ENCODE measurements at places on chromosomes 1 and 21. TPM values are rescaled to one million over a fixed set of nuclear protein-coding genes. Genes with fewer than 3 reads are reported as not detected.

Gene VCAM1
- 4.4 TPM for total RNA-seq

Gene NSL1
- 73.8 TPM for total RNA-seq

Gene GLIS1
- total RNA-seq = not detected

Gene PTPN7
- total RNA-seq = not detected

Gene PIGR
- 2.1 TPM for total RNA-seq

Gene LINGO4
- not detected for total RNA-seq

Gene MRPS21
- total RNA-seq = 59.3 TPM

Gene KRTAP11-1
- not detected for total RNA-seq

Gene OR2G6
- total RNA-seq = not detected

Gene UBL4B
- not detected for total RNA-seq

Gene PKLR
- total RNA-seq = not detected

Gene C1orf94
- total RNA-seq = not detected

Gene DNM3
- total RNA-seq = 49.2 TPM

Gene SPRR2A
- not detected for total RNA-seq

Gene HAO2
- not detected for total RNA-seq

Gene RAD54L
- total RNA-seq = not detected

Gene TMEM269
- not detected for total RNA-seq

Gene HNRNPCL4
- total RNA-seq = not detected

Gene FAAH
- total RNA-seq = 13.8 TPM

Gene FBXO42
- total RNA-seq = 24.3 TPM

Gene SMIM1
- total RNA-seq = 15.4 TPM

Gene CNR2
- 0.14 TPM for total RNA-seq

Gene CD5L
- total RNA-seq = not detected

Gene EFNA4
- not detected for total RNA-seq

Gene NMNAT2
- total RNA-seq = 2.8 TPM

Gene GGPS1
- total RNA-seq = 40.2 TPM

Gene ARTN
- not detected for total RNA-seq

Gene CRP
- total RNA-seq = not detected

Gene BTBD19
- total RNA-seq = 3.8 TPM

Gene ALPL
- total RNA-seq = 2.8 TPM

Gene GBP5
- total RNA-seq = 1.6 TPM

Gene FCRL2
- total RNA-seq = 0.51 TPM

Gene CD101
- 4.1 TPM for total RNA-seq

Gene KRTAP19-1
- not detected for total RNA-seq

Gene SLC25A33
- total RNA-seq = 3.1 TPM

Gene OR2L8
- total RNA-seq = not detected

Gene ITGB2
- 46.8 TPM for total RNA-seq

Gene DNASE2B
- not detected for total RNA-seq

Gene NCMAP
- total RNA-seq = 0.48 TPM

Gene RBM11
- total RNA-seq = 8.1 TPM

Gene MROH7
- 3.5 TPM for total RNA-seq

Gene SLC30A10
- total RNA-seq = not detected

Gene MMP23B
- 30.3 TPM for total RNA-seq

Gene LCE1D
- not detected for total RNA-seq

Gene RAB7B
- total RNA-seq = 10.2 TPM

Gene GBP4
- total RNA-seq = 99.4 TPM

Gene CCDC181
- 1.0 TPM for total RNA-seq

Gene TMPRSS15
- total RNA-seq = not detected

Gene NCAM2
- total RNA-seq = 43.4 TPM

Gene RAB4A
- 45.8 TPM for total RNA-seq

Gene CCDC185
- not detected for total RNA-seq

Gene ANGPTL3
- not detected for total RNA-seq

Gene MTARC2
- total RNA-seq = 24.6 TPM

Gene TFF2
- not detected for total RNA-seq

Measured in uterus (tissue), 4 donors.